ENCODE measurements at places on chromosomes 1 and 21. TPM values are rescaled to one million over a fixed set of nuclear protein-coding genes. Genes with fewer than 3 reads are reported as not detected.

The MMP23B gene
- 0.67 TPM for total RNA-seq

The FCRL6 gene
- 1.1 TPM for total RNA-seq

The KRTAP19-1 gene
- total RNA-seq: not detected

GRCh38 chr1:88298506-88298905 lies 385.6 kb upstream of the PKN2 start:
- DNase-seq: no peak

DNA sequence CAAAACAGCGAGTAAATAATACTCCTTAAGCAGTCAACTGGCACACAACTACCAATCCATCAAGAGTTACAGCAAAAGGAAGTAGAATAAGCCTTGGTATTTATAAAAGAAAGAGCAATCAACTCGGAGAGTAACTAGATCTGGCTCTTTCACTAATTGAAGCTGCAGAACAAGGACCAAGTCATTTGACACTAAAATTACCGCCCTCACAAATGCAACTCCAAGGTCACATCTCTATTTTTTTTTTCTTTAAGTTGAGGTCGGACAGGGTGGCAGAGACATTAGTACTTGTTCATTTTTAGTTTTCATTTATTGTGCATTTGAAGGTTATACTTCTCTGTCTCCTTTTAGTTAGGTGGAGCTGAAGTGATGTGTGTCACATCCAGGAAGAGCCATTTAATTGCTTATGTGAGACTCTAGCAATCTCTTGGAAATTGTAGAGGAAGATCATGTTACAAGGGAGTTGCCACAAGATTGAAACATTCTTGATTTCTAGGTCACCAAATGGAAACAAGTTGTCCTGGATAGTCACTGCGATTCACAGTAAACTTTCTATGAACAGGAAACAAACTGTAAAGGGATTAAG lies 138.1 kb upstream of the ADAMTS5 start:
- DNase-seq: no peak

- no peak for DNase-seq
Observed at GRCh38 chr21:29893687-29894086, 46.1 kb downstream of the GRIK1 start.

- DNase-seq: no peak
Observed at GRCh38 chr1:1168451-1169411, 4.9 kb upstream of the TTLL10 start.

DNA sequence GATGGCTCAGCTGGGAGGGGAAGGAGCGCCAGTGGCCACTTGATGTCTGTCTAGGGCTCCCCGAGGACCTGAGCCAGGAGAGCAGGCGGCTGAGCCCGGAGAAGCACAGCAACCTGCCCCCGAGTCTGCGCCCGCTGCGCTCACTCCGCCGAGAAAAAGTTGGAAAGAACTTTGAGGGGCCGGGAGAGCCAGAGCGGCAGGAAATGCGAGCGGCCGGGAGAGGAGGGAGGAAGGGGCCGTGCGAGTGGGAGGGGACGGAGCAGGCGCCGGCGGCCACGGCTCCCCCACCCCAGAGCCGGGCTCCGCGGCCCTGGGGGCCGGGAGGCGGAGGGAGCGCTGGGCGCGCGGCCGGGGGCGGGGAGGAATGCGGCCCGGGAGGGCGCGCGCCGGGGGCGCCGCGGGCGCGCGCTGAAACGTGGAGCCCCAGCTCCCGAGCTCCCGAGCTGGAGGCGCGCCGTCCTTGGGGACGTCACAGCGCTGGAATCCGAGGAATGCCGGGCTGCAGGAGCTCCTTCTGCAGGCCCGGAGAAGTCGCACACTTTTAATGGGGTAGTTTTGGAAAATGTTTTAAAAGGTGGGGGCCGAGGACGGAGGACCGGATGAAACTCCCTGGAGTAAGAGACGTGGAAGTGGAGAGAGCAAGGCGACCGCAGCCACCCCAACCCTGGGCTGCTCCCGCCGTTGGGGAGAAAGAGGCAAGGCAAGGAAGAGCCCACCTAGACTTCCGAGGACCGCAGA lies at the start of gene PTPN14:
Gene PTPN14 (minus strand): TSS at position 167 of the 738 bp plus-strand sequence. CDS start 86,799 bp downstream, outside the sequence.
- DNase-seq: peak; percentile 93
